Caco-2 (cell line): ENCODE measurements at places on chromosomes 4 and X.

DNA sequence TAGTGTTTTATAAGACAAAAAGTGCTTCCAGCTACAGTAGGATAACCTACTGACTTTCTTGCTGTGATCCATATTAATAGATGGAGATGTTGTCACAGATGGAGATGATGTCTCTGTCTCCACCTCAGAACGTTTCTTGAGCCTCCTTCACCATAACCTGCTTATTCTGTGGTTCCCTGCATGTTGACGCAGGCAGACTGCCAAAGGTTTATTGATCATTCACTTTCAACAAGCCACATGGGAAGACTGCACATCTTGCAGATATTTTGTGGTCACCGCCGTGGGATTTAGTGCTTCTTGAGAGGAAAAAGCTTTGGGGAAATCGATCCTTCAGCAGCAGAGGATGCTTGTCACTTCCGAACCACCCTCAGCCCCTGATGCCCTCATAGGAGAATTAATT is 943.0 kb upstream of the PRKX start:
- no peak for DNase-seq

GRCh38 chr4:32831104-32831503 is 2110.9 kb downstream of the PCDH7 start:
- DNase-seq = no peak

- DNase-seq = no peak
Measured at GRCh38 chrX:102558607-102559006, 40.7 kb upstream of the ARMCX5 start.

DNA sequence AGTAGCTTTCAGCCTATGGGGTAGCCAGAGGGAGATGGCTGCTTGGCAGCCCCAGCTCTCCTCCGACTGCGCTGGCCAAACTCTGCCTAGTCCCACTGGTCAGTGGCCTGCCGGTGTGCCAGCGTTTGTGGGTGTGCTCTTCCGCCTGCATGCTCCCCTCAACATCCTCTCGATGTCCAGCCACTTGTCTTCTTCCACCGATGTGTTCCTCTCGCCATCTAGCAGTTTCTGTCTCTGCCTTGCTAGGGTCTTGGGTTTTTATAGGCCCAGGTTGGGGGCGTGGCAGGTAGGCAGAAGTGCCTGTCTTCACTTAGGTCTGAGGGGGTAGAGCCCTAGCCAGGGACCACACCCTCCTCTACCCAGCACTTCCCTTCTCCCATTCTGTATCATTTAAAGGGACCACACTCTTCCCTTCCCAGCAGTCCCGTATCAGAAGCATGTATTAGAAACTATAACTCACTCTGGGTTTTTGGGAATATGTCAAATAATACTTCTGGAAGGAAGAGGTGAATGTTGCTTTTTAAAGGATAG is 124.4 kb downstream of the KDM6A start:
- DNase-seq = no peak

DNA sequence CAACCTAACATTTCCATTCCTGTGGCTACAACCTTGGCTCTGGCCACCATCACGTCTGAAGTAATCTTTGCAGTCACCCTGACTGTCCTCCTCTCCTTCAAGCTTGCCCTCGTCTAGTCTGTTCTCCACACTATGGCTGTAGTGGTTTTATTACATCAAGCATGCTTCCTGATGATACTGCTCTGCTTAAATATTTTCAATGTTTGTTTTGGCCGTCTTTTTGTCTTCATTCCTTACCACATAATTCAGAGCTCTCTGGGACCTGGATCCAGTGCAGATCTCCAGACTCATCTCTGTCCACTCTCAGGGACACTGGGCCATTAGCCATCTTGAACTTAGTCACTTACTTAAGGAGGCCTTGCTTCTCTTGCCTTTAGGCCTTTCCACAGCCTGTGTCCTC is 27.7 kb upstream of the FREM3 start:
- no peak for DNase-seq
